Activated CD8-positive, alpha-beta memory T cell treated with anti-CD3 and anti-CD28 coated beads, Interleukin-2, amount 50 U/mL, for 48 hours (primary cell): ENCODE measurements at places on chromosomes 1 and 21.

GRCh38 chr1:195903203-195903602 is 705.0 kb downstream of the KCNT2 start:
- DNase-seq = no peak

- no peak for DNase-seq
Measured at GRCh38 chr1:213600879-213601278, 386.9 kb upstream of the PROX1 start.

DNA sequence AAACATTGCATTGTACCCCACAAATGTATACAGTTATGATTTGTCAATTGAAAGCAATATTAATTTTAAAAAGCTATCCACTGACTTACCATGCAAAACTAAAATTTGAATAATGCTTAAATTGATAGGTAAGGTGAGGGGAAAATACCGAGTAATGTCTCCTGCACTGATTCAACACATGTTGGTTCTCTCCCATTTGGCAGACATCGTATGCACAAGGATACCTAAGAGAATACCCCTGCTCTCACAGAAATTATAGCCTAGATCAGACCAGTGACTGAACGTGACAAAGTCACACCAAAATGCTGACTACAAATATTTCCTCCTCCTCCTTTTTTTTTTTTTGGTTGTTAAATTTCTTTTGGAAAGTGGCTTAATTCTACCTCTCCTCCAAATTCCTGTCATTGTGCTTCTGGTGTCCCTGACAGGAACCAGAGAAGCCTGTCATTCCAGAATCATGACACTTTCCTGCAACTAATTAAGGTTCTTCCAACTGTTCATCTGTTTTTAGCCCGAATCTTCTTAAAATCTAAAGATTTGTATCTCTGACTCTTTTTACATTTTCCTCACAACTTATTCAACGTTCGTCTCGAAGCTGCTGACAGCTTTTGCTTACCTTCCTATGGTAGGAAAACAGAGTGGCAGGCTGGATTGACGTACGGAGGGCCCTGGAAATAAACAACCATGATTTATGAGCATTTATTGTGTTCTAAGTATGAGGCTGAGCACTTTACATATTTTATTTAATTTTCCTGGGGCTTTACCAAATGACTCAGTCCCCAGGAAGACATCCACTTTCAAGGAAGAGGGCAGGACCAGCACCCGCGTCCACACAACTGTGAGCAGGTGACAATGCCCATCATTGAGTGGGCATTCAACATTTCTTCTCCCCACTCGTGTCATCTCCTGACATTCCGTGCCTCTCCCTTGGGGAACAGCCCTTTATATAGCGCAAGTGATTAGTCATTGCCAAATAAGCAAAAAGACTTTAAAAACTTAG is 57.9 kb upstream of the KCNE2 start:
- no peak for DNase-seq

DNA sequence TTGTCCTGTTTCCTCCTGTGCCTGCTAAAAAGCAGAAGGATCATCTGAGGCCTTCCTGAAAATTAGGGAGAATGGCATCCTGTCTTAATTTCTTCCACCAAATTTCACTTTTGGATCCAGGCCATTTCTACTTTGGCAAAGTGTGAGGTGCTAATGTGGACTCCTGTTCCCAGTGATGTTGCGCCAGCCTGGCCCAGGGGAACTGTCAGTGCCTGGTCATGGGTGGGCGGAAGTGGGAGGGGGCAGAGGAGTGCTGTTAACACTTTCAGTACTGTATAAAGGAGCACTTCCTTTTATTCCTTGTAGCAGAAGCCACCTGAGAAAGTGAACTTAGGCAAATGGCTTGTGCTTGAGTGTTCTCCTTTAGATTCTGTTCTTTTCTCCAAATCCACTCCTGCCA is 19.9 kb downstream of the ELAPOR1 start:
- no peak for DNase-seq

- DNase-seq = no peak
Measured at GRCh38 chr21:15625363-15625762, 104.4 kb upstream of the USP25 start.

GRCh38 chr1:205993068-205993467 is 10.1 kb downstream of the RAB7B start:
- no peak for DNase-seq

DNA sequence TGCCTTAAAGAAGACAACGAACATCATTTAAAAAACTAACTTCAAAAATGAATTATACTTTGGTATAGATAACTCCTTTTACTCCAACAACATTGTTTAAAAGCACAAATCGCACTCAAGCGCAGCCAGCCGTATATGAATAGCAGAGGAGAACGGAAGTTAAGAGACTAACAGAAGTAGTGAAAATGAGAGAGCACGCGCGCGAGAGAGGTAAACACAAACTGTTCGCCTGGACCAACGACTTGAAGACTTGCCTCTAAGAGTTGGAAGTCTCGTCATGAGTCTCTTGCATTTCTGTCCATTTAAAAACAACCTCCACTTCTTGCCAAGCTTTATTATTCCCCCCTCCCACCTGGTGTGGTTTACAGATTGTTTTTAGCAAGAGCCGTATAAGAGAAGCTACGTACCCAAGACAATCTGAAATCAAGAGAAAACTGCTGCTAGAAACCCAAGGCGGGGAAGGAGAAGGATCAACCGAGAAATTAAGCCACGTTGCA is 479 bp downstream of the SELENOF start:
- peak; percentile 61 for DNase-seq

GRCh38 chr1:34460193-34460592 is 283.5 kb downstream of the C1orf94 start:
- peak; percentile 75 for DNase-seq

- no peak for DNase-seq
Measured at GRCh38 chr1:2154022-2154421, 40.5 kb downstream of the FAAP20 start.

- DNase-seq = no peak
Measured at GRCh38 chr1:161139766-161140165, 7.3 kb upstream of the DEDD start.

DNA sequence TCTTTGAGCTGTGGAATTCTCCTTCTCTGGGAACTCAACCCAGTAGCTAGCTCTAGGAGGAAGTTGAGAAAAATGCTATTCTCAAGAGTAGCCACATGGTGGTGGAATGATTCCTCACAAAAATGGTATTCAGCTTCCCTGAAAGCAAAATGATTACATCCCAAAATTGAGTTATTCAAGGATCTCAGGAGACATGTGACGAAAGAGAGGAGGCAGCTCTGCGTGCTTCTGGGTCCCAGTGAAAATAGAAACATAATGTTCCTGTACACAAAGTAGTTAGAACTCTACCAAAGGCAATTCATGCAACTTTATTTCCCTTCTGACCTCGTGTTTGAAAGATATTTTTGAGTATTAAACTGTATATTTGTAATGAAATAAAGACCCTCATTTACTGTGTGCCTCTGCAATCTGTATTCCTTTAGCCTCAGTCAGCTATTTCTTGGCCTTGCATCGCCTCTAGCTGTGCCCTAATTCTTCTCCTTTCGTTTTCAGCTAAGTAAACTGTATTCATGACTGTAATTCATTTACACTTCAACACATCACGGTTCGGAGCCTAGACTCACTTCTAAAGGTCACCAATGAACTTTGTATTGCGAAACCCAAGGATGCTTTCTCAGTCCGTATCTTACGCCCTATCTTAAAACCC is 167.3 kb downstream of the FASLG start:
- DNase-seq = no peak

DNA sequence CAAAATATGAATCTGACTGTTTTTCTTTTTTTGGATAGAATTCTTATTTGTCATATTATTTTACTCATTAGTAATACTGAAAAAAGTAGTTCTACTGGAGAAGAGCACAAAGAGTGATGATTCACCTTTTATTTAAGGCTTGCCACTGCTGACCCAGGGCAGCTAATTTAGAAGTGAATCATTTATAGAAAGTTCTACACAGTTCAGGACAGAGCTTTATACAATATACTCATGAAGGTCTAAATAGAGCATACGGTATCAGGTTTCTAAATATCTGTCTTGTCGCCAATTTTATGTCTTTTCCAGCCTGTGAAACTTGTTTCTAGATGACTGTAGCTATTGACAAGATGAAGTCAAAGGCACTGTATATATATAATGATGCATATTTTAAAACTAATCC is 25.0 kb downstream of the GIPC2 start:
- no peak for DNase-seq

GRCh38 chr1:229116114-229116513 is 154.8 kb upstream of the RAB4A start:
- no peak for DNase-seq

DNA sequence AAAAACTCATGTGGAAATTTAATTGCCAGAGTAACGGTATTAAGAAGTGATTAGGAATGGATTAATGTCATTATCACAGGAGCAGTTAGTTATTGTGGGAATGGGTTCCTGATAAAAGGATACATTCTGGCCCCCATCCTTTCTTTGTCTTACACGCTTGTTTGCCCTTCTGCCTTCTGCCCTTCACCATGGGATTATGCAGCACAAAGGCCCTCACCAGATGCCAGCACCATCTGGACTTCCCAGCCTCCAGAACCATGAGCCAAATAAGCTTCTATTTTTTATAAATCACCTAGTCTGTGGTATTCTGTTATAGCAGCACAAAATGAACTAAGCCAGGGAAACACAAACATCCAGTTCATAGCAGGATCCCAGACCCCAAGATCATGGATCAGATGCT is 33.9 kb upstream of the POU2F1 start:
- DNase-seq = no peak

GRCh38 chr1:198708761-198709525 is 70.1 kb downstream of the PTPRC start:
- no peak for DNase-seq

GRCh38 chr1:15214527-15214926 is 32.5 kb upstream of the FHAD1 start:
- no peak for DNase-seq

DNA sequence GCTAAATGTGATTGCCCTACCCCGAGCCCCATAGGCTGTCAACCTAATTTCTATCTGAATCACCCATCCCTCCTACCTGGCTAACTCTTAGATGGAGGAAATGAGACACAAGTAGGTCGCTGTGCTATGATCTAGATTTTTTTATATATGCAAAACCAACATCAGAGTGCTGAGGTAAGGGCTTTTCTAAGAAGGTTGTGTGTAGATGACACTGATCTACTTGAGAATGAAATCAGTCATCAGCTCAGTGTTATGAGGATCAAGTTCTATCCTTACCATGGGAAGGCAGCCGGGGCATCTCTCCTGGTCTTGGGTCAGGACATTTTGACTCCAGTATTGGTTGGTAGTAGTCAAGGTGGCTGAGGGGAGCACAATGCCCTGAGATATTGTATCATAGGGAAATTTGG is 23.6 kb downstream of the SLAMF1 start:
- DNase-seq = peak; percentile 66

GRCh38 chr1:145777357-145778145 is 46.3 kb downstream of the RNF115 start:
- no peak for DNase-seq

GRCh38 chr21:43193651-43194302 is 25.0 kb downstream of the CRYAA start:
- peak; percentile 47 for DNase-seq

DNA sequence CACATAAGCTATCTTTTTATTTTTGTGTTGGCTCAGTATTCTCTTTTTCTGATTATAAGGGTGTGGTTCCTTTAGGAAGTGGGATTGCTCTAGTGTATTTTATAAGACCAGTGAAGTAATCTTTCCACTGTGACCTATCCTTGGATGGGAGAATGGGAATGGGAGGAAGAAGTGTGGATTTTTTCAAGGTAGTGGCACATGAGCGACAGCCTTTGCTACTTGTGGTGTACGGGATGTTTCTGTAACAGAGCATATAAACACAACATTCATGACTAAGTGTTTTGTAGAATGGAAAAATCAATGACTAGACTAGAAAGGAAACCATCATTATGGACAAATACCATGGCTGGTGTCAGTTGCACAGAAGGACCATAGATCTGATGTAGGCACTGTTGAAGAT is 209.6 kb downstream of the GIPC2 start:
- DNase-seq = no peak

GRCh38 chr1:244150665-244151064 is 99.6 kb downstream of the ZBTB18 start:
- DNase-seq = no peak

DNA sequence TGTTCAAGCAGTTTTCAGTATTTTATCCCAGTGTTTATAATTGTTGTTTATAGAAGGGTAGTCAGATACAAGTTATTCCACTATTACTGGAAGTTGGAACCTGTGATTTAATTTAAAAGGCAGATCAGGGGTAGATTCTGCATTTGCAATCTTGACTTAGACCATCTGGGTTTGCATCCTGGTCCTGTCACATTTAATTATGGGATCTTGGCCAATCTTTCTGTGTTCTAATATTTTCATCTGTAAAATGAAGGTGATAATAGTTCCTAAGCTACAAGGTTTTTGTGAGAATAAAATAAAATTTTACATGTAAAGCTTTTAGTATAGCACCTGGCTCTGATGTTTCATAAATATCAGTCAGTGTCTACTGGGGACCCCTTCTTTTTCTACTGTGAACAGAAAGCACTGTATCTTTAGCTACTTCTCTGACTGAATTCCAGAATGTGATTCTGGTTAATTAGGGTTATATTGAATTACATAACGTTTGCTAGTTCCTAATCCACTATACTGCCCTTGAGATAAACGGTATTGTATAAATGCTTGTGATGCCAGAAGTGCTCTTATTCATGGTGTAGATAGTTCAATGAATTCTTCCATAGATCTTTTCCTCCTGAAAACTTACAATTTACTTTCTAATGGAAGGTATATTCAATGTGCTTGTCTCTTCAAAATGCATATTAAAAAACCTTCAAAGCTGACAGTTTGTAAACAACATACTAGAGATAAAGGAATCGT is 131.0 kb downstream of the KCNK1 start:
- DNase-seq = no peak

DNA sequence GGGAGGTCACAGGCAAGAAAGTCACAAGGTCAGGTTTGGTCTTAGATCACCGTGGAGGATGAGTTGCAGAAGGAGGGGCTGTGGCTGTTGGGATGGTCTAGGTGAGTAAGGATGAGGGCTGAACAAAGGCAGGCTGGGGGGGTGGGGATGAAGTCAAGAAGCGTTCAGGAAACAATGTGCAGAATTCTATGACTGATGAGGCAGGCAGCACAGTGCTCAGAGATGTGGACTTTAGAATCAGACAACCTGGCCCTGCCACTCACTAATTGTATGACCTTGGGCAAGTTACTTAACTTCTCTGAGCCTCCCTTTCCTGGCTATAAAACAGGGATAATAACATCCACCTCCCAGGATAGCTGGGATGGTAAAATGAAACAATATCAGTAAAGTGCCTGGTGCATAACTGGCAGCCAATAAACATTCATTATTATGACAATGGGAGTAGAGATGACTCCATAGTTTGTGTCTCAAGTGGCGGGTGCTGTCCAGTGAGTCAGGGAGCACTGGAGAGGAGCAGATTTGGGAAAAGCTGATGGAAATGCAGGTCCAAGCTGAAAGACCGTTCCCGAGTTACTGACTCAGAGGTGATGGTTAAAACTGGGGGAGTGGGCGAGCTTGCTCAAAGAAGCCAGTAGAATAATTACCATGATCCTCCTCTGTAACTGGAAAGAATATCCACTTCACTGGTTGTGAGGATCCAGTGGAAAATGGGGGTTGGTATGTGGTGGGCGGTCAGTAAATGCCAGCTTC is 2.1 kb downstream of the TIE1 start:
- no peak for DNase-seq

GRCh38 chr1:46724991-46725735 is 6.2 kb upstream of the EFCAB14 start:
- peak; percentile 72 for DNase-seq

- no peak for DNase-seq
Measured at GRCh38 chr1:243216741-243217140, 38.3 kb downstream of the CEP170 start.

- no peak for DNase-seq
Measured at GRCh38 chr1:44806704-44807363, at the start of gene DYNLT4. Gene DYNLT4, minus strand, starts transcription at chr1:44807351. Its CDS starts 683 bp downstream, at chr1:44806668.
